ENCODE measurements at places on chromosomes 5 and 9. TPM values are rescaled to one million over a fixed set of nuclear protein-coding genes. Genes with fewer than 3 reads are reported as not detected.

The ABLIM3 gene
- 13.3 TPM for total RNA-seq

The CORO2A gene
- total RNA-seq: 4.2 TPM

The SPDL1 gene
- total RNA-seq: 17.2 TPM

The RNF183 gene
- not detected for total RNA-seq

The RIOK2 gene
- 24.8 TPM for total RNA-seq

The IFNE gene
- total RNA-seq: not detected

The SAXO1 gene
- under 0.01 TPM for total RNA-seq

The GZMA gene
- not detected for total RNA-seq

The GDA gene
- 22.6 TPM for total RNA-seq

The PCDHGC4 gene
- total RNA-seq: 87.3 TPM

The PCDHGB4 gene
- 12.8 TPM for total RNA-seq

The OCLN gene
- 6.9 TPM for total RNA-seq

The XRCC4 gene
- total RNA-seq: 8.1 TPM

The ADAMTSL1 gene
- total RNA-seq: 15.7 TPM

The PCDHA10 gene
- 9.6 TPM for total RNA-seq

The TRAF1 gene
- total RNA-seq: 2.0 TPM

The CDX1 gene
- not detected for total RNA-seq

The FAM81B gene
- total RNA-seq: 0.25 TPM

The PCDHA7 gene
- total RNA-seq: 8.1 TPM

The FAM163B gene
- total RNA-seq: 18.9 TPM

The IL4 gene
- not detected for total RNA-seq

The ECSCR gene
- 3.4 TPM for total RNA-seq

The SNCB gene
- 15.7 TPM for total RNA-seq

The ESM1 gene
- 0.49 TPM for total RNA-seq

The MVB12B gene
- total RNA-seq: 29.7 TPM

The MGAT1 gene
- 21.4 TPM for total RNA-seq

The ADAMTS16 gene
- total RNA-seq: 1.5 TPM

The SLC45A2 gene
- 0.49 TPM for total RNA-seq

The PDLIM4 gene
- 6.9 TPM for total RNA-seq

The IFNA13 gene
- total RNA-seq: not detected

The STK32A gene
- 2.7 TPM for total RNA-seq

The SLC6A18 gene
- total RNA-seq: not detected

The FST gene
- total RNA-seq: 0.74 TPM

The ITGA2 gene
- total RNA-seq: 3.7 TPM
